Cardiac muscle cell (in vitro differentiated cells and primary cell): ENCODE measurements at places on chromosomes 2 and 18. TPM values are rescaled to one million over a fixed set of nuclear protein-coding genes. Genes with fewer than 3 reads are reported as not detected.

C2orf66 gene
- 0.27 TPM in 1 of 2 replicates, not detected in the other for total RNA-seq

TRIM43 gene
- total RNA-seq = not detected in 2 replicates

SOX11 gene
- 35.6 and 40.7 TPM in 2 replicates for total RNA-seq

HOXD12 gene
- total RNA-seq = not detected in 2 replicates

SERPINB4 gene
- not detected in 2 replicates for total RNA-seq

APCDD1 gene
- 30.8 and 32.8 TPM in 2 replicates for total RNA-seq

HOXD13 gene
- not detected in 2 replicates for total RNA-seq

TPGS2 gene
- total RNA-seq = 117 and 185 TPM in 2 replicates

BOK gene
- 45.8 and 47.5 TPM in 2 replicates for total RNA-seq

EPB41L3 gene
- total RNA-seq = 466 and 886 TPM in 2 replicates

UBE2F gene
- 35.1 and 62.4 TPM in 2 replicates for total RNA-seq

SYT4 gene
- total RNA-seq = 0.07 TPM in 1 of 2 replicates, not detected in the other

LBX2 gene
- total RNA-seq = 0.49 and 0.80 TPM in 2 replicates

MFSD2B gene
- total RNA-seq = 0.14 and 0.69 TPM in 2 replicates

MROH2A gene
- total RNA-seq = 0.12 TPM in 1 of 2 replicates, not detected in the other

FAM237A gene
- total RNA-seq = not detected in 2 replicates

ARHGEF4 gene
- total RNA-seq = 38.3 and 82.2 TPM in 2 replicates

ASPRV1 gene
- 3.8 TPM in 2 replicates for total RNA-seq

IL18R1 gene
- total RNA-seq = 0.07 and 0.12 TPM in 2 replicates

SERPINB10 gene
- not detected in 2 replicates for total RNA-seq

EPHA4 gene
- total RNA-seq = 58.0 and 70.2 TPM in 2 replicates

SLC9A2 gene
- 0.18 and 0.39 TPM in 2 replicates for total RNA-seq

GRCh38 chr2:72031346-72032110, 116.1 kb downstream of the CYP26B1 start:
- no peaks in the 10 kb centered on the region for H3K4me1 ChIP-seq
- H3K4me3 ChIP-seq = no peak overlapping the region
- H3K36me3 ChIP-seq = no peaks in the 10 kb centered on the region
- no peak overlapping the region for H3K27ac ChIP-seq

DNA sequence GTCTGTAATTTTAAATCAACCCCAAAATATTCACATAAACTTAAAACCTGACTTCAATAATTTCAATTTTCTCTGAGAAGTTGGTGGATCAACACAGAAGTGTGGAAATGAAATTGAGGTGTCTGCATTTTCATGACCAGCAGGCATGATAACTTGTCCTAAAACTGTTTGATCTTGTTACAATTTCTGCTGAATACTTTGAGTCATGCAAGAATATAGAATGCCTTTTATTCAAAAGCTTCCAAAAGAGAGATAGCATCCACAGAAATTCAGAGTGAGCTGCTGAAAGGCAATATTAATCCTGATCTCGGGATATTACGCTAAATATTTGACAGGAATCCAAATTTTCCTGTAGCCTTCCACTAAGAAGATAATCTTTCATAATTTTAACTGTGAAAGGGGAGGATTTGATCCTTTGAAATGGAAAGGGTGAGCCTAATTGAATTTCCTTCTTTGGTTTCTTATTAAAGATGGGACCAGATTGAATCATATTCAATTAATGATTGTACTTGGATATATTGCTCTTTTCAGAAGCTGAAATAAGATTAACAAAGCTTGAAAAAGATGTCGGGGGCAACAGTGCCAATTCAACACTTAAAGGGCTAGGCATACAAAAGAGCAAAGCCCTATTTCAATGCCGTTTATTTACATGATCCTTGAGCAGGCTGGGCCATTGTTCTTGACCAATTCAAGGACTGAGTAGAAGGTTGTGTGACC, 129.3 kb downstream of the NCKAP5 start:
- H3K4me1 ChIP-seq = peaks cover 5% of the 10 kb centered on the region
- no peak for DNase-seq
- H3K36me3 ChIP-seq = no peaks in the 10 kb centered on the region
- no peak overlapping the region for H3K4me3 ChIP-seq

DNA sequence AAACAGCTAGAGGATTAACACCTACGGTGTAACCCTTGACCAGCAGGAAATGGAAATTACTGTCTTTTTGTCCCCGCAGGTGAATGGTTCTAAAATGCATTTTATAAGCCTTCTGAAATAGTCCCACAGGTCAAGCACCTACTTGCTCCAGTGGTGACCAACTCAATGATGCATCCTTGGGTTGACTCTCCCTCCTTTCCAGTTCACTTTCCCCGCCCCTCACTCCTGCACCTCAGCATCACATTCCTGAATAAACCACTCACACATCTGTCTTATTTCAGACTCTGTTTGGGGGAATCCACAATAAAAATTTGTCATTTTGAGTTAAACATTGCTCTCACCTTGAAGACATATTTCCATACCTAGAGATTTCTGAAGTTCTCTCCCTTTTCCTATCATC, 446.0 kb upstream of the TNP1 start:
- peaks cover 51% of the 10 kb centered on the region for H3K27me3 ChIP-seq
- no peak for DNase-seq
- no peak overlapping the region for H3K27ac ChIP-seq
- no peak overlapping the region for H3K4me3 ChIP-seq
- no peaks in the 10 kb centered on the region for H3K36me3 ChIP-seq
- no peaks in the 10 kb centered on the region for H3K4me1 ChIP-seq

GRCh38 chr2:121902171-121902591, 146.7 kb downstream of the TSN start:
- H3K27ac ChIP-seq = no peak overlapping the region
- H3K27me3 ChIP-seq = no peaks in the 10 kb centered on the region
- no peaks in the 10 kb centered on the region for H3K4me1 ChIP-seq

DNA sequence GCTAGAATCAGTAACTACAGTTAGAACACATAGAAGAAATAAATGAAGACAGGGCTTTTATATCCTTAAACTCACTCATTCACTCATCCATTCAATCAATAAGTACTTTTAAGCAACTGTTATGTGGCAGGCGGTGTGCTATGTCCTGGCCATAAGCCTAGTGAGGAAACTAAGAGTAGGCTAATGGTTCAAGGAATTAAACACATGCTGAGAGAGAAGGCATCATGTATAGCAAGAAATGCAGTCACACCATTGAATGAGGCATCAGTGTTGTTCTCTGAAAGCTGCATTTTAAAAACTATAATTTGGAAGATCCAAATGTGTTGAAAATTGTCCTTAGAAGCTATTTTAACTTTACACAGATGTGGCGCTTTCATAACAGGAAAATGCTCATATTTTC, 86.5 kb upstream of the DTNA start:
- no peaks in the 10 kb centered on the region for H3K4me1 ChIP-seq
- no peak overlapping the region for H3K4me3 ChIP-seq
- H3K27me3 ChIP-seq = no peaks in the 10 kb centered on the region
- no peaks in the 10 kb centered on the region for H3K36me3 ChIP-seq
- H3K27ac ChIP-seq = no peak overlapping the region

- DNase-seq = no peak
- no peaks in the 10 kb centered on the region for H3K27me3 ChIP-seq
- H3K27ac ChIP-seq = no peak overlapping the region
- H3K36me3 ChIP-seq = no peaks in the 10 kb centered on the region
Observed at GRCh38 chr2:126761256-126761980, 105.5 kb downstream of the GYPC start.

- peak overlapping the region; percentile 14 for H3K27ac ChIP-seq
- no peak overlapping the region for H3K4me3 ChIP-seq
- no peaks in the 10 kb centered on the region for H3K36me3 ChIP-seq
- no peaks in the 10 kb centered on the region for H3K27me3 ChIP-seq
- peaks cover 16% of the 10 kb centered on the region for H3K4me1 ChIP-seq
Observed at GRCh38 chr18:8801263-8801901, 96.0 kb downstream of the MTCL1 start.

GRCh38 chr2:226981791-226982326, 146.0 kb downstream of the RHBDD1 start:
- no peaks in the 10 kb centered on the region for H3K4me1 ChIP-seq
- peak; percentile 31 for DNase-seq
- no peaks in the 10 kb centered on the region for H3K27me3 ChIP-seq
- no peak overlapping the region for H3K4me3 ChIP-seq

- H3K4me1 ChIP-seq = peaks cover 12% of the 10 kb centered on the region
- no peak overlapping the region for H3K27ac ChIP-seq
- H3K27me3 ChIP-seq = no peaks in the 10 kb centered on the region
- DNase-seq = no peak
Observed at GRCh38 chr2:29591600-29591999, 329.8 kb downstream of the ALK start.

- no peaks in the 10 kb centered on the region for H3K27me3 ChIP-seq
- H3K36me3 ChIP-seq = peaks cover 58% of the 10 kb centered on the region
- DNase-seq = no peak
- peak overlapping the region; percentile 6 for H3K27ac ChIP-seq
- no peak overlapping the region for H3K4me3 ChIP-seq
Observed at GRCh38 chr2:208274748-208275147, 8.7 kb downstream of the PIKFYVE start.

GRCh38 chr18:54641734-54642133, 50.7 kb downstream of the DYNAP start:
- H3K27me3 ChIP-seq = no peaks in the 10 kb centered on the region
- H3K4me3 ChIP-seq = no peak overlapping the region
- no peak overlapping the region for H3K27ac ChIP-seq

DNA sequence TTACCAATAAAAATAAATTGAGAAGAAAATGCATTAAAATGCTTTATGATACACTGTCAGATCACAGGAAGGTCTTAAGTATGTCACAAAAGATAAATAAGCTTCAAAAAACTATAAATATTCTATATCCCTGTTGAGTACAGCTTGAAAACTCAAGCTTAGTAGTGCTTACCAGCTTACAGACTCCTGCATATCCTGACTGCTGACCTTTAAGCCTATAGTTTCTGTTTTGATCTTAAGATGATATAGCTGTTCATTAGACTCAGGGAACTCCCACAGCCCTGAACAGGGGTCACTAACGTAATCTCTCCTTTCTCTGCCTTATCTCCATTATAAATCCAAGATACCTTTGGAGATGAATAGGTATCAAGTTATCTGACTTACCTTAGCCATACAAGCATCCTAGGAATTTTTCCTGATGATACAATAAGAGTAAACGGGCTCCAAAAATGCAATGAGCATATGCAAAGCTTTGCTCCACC, 93.7 kb upstream of the RBBP8 start:
- no peaks in the 10 kb centered on the region for H3K36me3 ChIP-seq
- peaks cover 6% of the 10 kb centered on the region for H3K4me1 ChIP-seq
- DNase-seq = no peak
- H3K4me3 ChIP-seq = no peak overlapping the region
- no peak overlapping the region for H3K27ac ChIP-seq

DNA sequence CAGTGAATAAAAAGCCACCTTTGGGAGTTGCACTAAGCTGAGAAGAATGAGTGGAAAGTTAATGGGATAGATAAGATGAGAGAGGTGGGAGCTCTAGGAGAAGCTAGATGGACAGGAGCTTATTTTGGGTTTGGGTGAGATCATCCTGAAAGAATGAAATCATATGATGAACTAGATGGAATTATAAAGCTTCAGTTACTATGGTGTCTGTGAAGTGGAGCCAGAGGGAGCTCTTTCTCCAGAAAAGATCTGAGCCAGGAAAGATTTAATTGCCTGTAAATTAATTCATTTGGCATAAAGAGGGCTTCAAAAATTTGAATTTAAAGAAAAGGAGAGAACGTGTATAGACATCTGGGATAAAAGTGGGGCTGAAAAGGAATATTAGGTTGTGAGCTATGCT, 10.3 kb downstream of the DNAH6 start:
- no peaks in the 10 kb centered on the region for H3K36me3 ChIP-seq
- H3K27ac ChIP-seq = no peak overlapping the region
- H3K27me3 ChIP-seq = no peaks in the 10 kb centered on the region
- no peak for DNase-seq

DNA sequence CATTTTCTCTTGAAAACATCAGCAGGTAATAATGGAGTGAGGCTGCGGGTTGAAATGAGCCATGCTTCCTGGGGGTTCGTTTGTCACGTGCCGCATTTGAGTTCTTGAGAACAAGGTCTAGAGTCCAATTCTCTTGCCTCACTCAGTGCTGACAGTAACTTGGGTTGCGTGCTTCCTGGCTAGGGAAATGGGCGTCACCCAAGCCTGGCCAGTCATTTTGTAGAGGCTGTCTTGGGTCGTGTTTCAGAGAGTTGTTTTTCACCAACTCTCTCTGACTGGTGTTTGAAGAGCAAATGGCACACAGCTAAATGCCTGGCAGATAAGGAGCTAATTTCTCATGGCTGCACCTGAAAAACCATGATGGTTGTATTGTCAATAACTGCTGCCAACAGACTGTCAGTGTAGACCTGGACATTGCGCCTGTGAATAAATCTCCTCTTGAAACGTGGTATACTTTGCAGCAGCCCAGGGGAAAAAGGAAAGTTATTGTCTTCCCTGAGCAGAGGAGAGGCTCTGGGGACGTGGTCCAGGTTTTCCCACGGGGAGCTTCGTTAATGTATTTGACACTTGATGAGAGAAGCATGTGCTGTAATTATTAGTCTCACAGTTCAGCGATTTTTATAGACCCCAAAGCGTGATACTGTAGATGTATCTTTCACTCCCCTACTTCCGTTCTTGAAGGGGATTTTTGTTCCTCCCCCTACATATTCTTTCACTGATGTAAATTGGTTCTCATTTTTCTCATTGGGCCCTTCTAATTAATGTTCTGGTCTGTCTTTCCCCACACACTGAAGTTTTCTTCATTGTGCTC, 196.0 kb downstream of the FHOD3 start:
- no peaks in the 10 kb centered on the region for H3K36me3 ChIP-seq
- H3K27ac ChIP-seq = peak overlapping the region; percentile 61
- DNase-seq = peak; percentile 88
- peaks cover 49% of the 10 kb centered on the region for H3K4me1 ChIP-seq

DNA sequence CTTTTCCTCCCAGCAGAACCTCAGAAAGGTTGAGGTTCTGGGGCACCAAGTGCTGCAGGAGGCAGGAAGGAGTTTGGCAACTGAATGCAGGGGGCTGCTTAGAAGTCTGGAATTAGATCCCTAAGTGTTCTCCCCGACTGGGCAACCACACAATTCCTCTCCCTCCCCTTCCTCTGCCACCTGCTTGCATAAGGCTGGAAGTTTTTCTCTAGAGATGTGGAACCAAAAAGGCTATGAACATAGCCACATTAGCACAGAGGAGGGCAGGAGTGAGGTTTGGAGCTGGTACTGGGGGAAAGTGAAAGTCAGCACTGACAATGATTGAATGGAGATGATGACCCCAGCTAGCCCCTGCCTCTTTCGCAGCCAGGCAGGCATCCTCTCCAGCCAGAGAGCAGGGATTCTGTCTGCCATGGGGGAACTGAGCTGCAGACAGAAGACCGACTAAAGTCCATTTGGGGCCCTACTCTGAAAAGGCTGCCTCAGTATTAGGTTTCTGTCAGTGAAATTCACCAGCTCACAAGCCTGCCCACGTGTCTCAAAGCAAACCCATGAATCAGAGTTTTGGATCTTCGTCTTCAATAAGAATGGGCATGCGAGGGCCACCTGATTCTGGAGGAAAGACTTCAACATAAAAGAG, 87.9 kb upstream of the ITGA6 start:
- H3K36me3 ChIP-seq = no peaks in the 10 kb centered on the region
- H3K4me1 ChIP-seq = no peaks in the 10 kb centered on the region
- peaks cover 5% of the 10 kb centered on the region for H3K27me3 ChIP-seq

- DNase-seq = peak; percentile 46
- H3K27me3 ChIP-seq = no peaks in the 10 kb centered on the region
- H3K4me1 ChIP-seq = peaks cover 12% of the 10 kb centered on the region
- H3K4me3 ChIP-seq = no peak overlapping the region
- no peaks in the 10 kb centered on the region for H3K36me3 ChIP-seq
Observed at GRCh38 chr2:61670591-61671501, 132.7 kb upstream of the XPO1 start.
